Stromal cell of bone marrow (primary cell): ENCODE measurements at places on chromosomes 7 and 10.

DNA sequence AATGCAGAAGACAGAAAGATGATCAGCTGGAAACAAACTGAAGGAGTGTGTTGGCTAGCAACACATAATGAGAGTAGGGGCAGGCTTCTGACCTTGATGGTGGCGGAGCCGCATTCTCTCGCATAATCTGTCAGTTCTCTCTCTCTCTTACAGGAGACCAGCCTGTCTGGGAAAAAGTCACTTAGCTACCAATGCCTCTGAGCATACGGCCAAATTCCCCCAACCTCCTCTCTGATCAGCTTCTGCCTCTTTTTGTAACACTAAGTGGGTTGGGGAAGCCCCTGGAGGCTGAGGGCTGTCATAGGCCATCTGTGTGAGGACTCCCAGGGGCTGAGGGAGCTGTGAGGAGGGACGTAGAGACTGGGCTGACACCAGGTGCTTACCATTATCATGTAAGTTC is 104.6 kb downstream of the HIPK2 start:
- DNase-seq = no peak

DNA sequence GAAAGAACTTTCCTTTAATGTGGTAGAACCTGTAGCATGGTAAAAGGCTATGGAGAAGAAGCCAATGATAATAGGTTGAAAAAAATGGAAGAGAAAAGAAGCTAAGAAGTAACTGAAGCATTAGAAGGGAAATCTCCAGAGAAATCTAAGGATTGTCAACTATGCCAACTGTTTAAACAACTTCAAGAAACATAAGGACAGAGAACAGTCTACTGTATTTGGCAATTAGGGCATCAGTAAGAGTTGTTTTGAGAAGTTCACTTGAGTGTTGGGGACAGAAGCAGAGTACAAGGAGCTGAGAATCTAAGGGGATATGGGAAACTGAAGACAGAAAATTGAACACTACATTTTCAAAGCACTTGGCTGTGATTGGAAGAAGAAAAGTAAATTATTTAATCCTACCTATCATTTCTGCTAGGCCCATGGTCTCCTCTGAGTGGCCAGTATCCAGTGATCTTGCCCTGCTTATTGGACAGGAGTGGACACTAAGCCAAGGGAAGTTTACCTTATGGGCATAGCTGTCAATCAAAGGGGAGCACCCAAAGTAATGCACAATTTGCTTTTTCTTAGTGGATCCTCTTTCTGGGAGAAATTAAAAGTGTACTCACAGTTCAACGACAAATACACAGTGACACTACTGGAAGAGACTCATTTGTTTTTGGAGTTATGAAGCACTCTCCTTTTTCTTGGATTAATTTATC is 56.4 kb upstream of the CCDC71L start:
- no peak for DNase-seq

DNA sequence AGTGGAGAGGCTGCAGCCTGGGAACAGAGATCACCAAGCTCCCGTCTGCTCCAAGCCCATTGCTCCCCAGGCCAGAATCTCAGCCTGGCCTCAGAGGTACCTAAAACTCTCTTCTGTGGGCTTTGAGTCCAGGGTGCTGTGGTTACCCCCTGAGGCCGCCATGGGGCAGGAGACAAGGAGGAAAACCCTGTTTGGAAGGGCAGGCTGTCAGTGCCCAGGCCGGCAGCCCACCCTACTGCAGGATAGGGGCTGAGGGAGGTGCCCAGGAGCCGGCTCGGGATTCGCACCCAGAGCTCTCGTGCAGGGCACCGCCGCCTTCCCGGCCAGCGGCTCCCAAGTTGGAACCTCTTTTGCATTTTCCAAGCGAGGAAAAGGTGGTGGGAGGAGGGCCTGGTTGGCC is 24.5 kb downstream of the UNCX start:
- no peak for DNase-seq

DNA sequence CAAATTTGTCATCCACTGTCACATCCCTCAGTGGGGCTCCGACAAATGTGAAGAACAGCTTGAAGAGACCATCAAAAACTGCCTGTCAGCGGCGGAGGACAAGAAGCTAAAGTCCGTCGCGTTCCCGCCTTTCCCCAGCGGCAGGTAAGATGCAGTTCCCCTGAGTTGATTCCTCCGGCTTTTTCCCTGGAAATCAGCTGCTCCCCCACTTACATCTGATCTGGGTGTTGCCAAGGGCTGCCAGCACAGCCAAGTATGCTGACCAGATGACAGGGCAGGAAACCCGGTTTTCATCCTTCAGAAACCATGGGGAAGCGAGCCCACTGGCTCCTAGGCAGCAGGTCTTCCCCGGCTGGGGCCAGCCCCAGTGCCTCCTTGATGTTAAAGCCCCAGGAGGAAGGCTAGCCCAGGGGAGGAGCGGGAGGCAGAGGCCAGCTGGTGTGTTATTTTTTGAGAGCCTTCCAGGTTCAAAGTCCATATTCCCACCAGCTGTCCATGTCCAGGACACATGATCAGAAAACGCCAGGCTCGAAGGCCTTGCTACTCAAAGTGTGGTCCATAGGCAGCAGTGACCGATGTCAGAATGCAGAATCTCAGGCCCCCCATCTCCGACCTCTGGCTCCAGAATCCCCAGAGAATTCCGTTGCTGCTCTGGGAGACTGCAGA is 23.4 kb downstream of the AIFM2 start:
- DNase-seq = no peak

DNA sequence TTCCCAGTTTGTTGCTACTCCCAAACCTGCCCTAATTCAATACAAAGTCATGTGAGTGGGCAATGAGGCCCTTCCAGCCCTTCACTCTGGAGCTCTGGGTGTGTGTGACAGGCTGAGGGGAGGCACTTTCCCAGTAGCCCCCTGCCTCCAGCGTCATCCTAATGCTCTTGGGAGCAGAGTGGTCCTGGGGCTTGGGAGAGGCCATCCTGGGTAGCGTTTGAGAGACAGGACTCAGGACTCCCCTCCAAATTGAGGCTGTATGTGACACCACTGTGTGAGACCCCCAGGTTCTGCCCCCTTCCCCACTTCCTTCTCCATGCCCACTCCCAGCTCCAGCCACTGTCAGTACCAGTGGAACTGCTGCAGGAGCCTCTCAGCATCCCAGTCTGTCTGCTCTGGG is 6.5 kb upstream of the CRYGN start:
- DNase-seq = no peak

GRCh38 chr7:26964156-26964808 is 99.9 kb upstream of the SKAP2 start:
- no peak for DNase-seq

DNA sequence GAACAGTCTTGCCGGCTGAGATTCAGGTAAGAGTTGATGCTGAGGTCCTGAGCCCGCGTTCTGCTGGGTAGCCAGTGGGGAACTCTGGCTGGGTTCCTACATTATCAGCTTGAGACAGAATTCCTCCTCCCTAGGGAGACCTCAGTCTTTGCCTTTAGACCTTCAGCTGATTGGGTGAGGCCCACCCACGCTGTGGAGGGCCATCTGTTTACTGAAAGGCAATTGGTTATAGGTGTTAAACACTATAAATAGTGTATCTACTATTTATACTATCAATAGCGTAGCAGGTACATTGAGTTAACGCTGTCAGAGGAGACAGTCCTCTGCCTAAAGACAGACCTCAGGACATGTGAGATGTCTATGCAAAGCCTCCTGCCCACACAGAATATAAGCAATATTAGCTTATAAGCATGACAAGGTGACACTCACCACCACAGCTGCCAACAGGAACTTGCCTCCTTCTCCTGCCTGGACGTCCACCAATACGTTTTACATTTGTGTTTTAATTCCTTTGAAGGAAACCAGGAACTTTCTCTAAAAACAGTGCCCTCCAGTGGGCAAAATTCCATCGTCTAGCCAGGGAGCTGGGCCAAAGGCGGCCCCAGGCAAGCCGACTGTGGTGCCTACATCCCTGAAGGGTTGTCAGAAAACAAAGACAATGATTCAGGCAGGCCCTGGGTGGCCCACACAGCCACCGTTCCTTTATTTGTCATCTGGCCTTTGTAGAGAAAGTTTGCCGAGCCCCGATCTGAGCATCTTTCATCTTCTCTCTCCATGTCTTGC is 58.8 kb downstream of the INSIG1 start:
- no peak for DNase-seq

DNA sequence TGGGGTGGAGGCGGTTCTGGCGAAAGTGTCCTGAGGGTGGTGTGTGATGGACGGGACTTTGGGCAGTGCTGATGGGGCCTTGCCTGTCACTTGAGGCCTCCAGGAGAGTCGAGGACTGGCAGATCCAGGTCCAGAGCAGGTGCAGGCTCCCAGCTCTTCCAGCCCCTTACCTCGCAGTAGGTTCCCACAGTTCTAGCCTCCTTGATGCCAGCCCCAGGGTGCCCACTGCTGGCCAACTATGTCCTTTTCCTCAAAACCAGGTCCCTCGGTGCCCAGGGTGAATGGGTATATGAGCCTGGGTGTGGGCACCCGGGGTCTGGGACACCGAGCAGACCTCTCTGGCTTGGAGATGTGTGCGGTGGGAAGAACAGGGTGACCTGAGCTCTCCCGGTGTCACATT is 8.3 kb downstream of the FAM20C start:
- DNase-seq = no peak

GRCh38 chr7:135158874-135159273 is 11.0 kb downstream of the TMEM140 start:
- no peak for DNase-seq

GRCh38 chr10:1328981-1329614 is 272.9 kb downstream of the WDR37 start:
- no peak for DNase-seq

- no peak for DNase-seq
Measured at GRCh38 chr10:26869528-26869927, 8.8 kb upstream of the ABI1 start.

DNA sequence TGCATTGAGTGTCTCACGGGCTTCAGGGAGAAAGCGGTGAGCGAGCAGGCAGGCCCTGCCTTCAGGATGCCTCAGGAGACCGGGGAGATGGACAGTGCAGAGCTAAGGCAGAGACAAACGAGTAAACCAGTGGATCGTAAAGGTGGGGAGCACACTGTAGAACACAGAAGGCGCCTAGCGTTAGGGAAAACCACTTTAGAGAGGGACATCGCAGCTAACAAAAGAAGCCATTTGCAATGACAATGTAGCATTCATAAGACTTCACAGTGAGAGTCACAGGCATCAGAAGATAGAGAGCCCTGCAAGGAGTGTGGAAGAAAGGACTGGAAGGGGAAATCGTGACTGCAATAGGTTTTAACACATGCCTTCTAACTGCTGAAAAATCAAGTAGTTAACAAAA is 54.9 kb upstream of the TMEM273 start:
- no peak for DNase-seq

DNA sequence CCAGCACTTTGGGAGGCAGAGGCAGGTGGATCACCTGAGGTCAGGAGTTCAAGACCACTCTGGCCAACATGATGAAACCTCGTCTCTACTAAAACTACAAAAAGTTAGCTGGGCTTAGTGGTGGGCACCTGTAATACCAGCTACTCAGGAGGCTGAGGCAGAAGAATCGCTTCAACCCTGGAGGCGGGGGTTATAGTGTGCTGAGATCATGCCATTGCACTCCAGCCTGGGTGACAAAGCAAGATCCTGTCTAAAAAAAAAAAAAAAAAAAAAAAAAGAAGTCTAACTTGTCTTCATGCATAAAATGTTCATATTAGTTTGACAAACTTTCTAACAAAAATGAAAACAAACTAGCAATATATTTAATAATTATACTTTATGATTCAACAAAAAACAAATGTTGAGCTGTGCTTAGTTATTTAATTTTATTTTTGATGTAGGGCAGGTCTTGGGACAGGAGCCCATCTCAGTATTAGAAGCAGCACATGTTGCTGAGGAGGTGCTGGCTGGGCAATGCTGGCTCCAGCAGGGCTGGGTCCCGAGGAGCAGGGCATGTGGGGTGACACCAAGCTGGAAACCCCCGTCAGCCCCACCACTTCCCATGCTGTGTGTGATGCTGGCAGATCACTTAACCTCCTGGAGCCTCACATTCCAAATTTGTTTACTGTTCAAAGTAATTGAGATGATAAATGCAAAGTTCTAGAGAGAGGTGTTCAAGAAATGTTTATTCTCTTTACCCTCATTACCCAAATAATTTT is 335.3 kb upstream of the KLF6 start:
- no peak for DNase-seq

- no peak for DNase-seq
Measured at GRCh38 chr7:55540226-55540858, 32.0 kb downstream of the VOPP1 start.

DNA sequence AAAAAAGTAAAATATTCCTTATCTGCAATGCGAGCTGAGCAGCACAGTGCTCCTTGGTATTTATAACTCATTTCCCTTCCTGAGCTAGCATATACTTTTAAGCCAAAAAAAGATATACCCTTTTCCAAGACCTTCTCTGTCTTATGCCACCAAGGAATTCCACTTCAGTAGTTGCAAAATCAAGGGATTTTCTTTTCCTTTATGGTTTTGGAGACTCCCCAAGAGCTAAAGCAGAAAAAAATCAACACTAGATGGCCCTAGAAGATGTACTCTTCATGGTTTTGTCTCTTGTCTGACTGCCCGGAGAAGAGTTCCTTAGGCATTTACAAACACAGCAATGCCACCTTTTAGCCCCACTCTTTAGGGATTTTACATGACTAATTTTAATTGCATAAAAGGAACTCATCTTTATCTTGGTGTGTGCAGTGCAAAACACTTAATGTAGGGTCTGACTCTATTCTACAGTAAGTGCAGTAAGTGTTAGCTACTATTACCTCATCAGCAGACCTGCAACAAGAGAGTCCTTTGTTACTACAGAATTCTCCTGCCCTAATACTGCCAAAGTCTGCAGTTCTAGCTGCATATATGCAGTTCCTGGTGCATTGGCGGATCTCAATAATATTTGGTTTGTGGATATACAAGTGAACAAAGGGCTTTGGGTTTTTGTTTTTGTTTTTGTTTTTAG is 443.3 kb downstream of the GFRA1 start:
- peak; percentile 65 for DNase-seq

DNA sequence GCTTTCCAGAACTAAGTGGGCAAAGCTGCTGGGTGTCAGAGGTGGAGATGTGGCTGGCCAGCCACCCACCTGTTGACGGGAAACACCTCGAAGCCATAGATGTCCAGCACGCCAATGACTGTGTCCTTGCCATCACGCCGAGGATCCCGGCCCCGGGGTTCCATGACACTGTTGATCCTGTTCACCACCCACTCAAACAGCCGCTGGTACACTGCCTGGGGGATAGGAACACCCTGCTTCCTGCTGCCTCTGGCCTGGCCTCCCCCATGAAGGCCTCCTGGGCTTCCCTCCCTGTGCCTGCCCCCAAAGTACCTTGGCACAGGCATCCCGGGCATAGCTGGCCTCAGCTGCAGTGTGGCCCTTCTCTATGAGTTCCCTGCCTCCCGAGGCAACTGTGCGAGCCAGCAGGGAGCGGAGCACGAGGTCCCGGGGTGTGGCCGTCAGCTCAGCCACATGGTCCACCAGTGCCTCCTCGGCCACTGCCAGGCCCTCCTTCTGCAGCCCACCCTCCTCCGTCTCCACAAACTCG is 8.2 kb downstream of the MYO1G start:
- DNase-seq = no peak
